Fibroblast of the aortic adventitia (primary cell): ENCODE measurements at places on chromosomes 7 and 10. TPM values are rescaled to one million over a fixed set of nuclear protein-coding genes. Genes with fewer than 3 reads are reported as not detected.

Gene SLC16A9
- 0.25 and 1.5 TPM in 2 replicates for total RNA-seq

Gene GJD4
- 0.09 TPM in 1 of 2 replicates, not detected in the other for total RNA-seq

Gene ZNF777
- total RNA-seq = 7.0 and 7.2 TPM in 2 replicates

Gene HTRA1
- total RNA-seq = 55.5 and 156 TPM in 2 replicates

Gene WNT2
- total RNA-seq = 1.8 and 9.9 TPM in 2 replicates

Gene UNCX
- total RNA-seq = not detected in 2 replicates

Gene DPCD
- 46.3 and 76.9 TPM in 2 replicates for total RNA-seq

Gene ASCC1
- 44.4 and 49.2 TPM in 2 replicates for total RNA-seq

Gene CARD11
- total RNA-seq = under 0.01 and 0.08 TPM in 2 replicates

Gene GPR85
- 2.4 and 5.0 TPM in 2 replicates for total RNA-seq

Gene TMEM273
- total RNA-seq = 0.57 TPM in 1 of 2 replicates, not detected in the other

Gene RNLS
- total RNA-seq = 7.0 and 16.8 TPM in 2 replicates
